ENCODE measurements at places on chromosomes 1 and 21.

DNA sequence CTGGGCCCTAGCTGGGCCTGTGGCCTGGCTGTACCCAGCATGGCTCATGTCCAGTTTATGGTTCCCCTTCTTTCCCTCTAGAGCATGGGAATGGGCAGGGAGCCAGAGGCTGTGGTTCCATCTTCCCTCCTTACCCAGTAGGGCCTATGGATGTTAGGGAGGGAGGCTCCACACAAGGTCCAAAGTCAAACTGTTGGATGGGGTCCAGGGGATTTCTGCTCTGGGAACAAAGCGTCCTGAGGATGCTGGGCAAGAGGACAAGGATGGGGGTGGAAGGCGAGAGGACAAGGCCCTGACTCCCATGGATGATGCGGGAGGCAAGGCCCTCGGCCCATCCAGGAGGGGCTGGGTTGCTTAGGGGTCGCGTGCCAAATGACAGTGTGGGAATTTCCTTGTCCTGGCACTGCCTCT, 17.3 kb downstream of the CSF1 start:
- no peak for DNase-seq

DNA sequence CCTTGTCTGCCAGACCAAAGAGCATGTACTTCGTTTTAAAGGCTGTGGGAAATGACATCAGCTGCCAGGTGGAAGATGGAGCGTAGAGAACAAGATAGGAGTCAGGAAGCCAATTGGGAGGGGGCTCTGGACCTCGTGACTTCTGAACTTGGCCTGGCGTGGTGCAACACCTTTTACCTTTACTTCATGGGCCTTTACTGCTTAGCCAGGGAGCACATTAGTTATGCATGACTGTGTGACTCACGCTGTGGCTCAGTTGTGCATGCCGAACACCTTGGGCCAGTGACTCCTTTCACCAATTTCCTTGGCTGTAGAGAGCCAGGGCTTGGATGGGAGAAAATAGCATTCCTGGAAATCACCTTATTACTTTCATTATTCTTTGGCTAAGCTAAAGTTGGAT, 7.2 kb downstream of the XCL1 start:
- no peak for DNase-seq

DNA sequence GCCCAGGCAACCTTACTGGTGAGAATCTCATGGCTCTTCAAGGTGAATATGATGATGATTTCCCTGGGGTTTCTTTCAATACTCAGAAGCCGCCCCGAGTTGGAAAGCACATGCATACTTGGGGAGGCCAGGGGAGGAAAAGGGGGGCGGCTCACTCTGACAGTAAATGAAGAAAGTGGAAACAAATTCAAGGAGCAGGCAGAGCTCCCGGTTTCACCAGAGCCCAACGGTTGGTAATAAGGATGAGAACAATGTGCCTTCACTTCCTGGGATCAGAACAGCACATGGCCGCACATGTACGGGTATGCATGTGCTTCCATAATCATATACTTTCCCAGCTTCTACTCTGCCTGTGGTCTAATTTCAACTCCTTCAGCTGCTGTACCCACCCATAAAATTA, 3.8 kb upstream of the ARHGEF2 start:
- no peak for DNase-seq

DNA sequence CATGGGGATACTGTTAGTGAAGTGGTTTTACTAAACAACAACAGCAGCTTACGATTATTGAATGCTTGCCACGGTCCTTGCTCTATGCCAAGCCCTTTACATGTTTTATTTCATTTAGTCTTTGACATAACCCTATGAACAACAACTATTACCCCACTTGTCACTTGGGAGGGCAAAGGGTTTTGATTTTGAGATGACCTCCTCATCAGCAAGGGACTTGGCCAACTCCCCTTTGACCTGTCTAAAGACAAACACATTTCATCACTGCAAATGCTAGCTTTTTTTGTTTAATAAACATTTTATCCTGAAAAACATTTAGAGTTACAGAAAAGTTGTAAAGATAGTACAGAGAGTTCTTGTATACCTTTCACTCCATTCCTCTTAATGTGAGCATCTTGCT, 152.5 kb upstream of the WNT4 start:
- DNase-seq = no peak

- no peak for DNase-seq
Measured at GRCh38 chr1:68291688-68292384, 59.5 kb upstream of the WLS start.

- no peak for DNase-seq
Measured at GRCh38 chr1:15042866-15043265, 110.7 kb upstream of the TMEM51 start.

DNA sequence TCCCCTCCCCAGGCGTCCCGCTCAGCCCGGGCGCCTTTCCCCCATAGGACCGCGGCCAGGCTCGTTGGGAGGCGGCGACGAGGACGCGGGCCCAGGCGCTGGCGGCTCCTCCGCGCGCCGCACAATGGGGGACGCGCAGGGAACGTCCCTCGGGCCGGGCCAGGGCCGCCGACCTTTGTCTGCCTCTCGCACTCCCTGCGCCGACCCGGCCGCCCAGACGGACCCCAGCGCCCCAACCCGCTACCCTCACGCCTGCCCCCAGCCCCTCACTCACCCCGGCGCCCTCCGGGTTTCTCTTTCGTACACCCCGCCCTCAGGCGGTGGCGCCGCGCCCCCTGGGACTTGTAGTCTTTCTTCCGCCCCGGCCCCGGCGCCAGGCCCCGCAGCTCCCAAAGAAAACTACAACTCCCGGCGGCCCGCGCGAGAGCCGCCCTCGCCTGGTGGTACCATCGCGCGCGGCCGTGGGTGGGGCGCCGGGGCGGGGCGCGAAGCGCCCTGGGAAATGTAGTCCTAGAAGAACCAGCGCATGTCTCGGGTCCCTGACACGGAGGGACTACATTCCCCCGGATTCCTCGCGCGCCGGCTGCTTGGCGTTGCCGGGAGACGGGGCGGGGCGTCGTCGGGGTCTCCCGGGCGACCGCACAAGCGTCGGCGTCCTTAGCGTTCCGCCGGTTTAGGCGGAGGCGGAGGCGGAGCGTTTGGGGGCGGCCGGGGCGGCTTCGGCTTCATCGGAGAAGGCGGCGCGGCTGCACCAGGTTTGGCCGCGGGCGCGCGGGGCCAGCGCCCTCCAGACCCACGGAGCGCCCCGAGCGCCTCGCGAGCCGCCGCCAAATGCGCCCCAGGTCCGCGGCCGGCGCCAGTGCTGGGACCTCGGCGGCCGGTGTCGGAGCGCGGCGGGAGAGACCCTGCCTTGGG, at the start of gene C1orf159:
Gene C1orf159, minus strand, starts transcription at position 304 of the 915 bp plus-strand sequence. CDS start 24,546 bp downstream, outside the sequence.
- peak; percentile 95 for DNase-seq

GRCh38 chr1:200240656-200241055, 169.2 kb downstream of the ZNF281 start:
- DNase-seq = no peak

DNA sequence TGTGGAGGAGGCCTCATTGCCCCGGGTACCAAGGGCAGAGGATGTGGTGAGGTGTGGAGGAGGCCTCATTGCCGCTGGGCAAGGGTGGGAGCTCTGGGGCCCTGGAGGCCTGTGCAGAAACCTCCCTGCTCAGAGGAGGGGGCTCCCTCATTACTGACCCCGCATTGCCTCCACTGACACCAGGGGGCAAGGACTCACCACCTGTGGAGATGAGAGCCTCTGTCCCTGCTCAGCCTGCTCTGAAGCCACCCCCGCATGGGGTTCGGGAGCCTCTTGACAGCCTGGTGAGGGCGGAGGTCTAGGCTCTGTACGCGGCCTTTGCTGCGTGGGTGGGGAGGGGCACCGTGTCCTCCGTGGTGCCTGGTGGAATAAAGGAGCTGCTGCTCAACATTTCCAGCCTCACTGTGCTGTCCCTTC, 95.0 kb upstream of the COL6A1 start:
- no peak for DNase-seq

DNA sequence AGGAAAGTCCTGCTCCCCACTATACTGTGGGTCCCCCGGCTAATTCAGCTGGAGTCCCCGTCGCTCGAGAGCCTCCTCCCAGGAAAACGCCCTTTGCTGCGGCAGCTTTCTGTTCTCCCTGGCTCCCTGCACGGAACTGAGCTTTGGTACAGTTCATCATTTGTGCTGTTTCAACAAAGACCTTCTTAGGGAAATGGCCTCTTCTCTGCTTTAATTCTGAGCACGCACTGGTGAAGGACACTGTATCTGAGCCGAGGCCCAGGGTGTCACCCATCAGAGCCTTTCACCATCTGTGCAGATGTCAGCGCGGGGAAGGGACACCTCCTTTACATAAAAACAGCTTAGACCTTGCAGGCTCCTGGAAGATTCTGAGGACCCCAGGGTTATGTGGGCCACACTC, 13.5 kb upstream of the PEX10 start:
- no peak for DNase-seq

DNA sequence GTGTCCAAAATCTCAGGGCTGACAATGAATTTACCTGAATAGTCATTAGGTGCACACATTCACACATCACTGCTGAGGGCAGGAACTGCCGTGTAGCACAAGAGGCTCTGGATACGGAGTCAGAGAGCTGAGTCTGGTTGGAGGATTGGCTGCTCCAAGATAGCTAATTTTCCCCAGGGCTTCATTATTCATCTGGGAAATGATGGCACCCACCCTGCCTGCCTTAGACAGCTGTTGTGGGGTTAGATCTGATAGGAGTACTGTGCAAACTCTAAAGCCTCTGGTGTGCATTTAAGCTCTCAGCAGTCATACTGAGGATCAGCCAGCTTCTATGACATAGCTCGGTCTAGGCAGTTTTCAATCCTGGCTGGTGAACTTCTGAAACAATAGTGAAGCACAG, 67.0 kb downstream of the LMX1A start:
- no peak for DNase-seq

GRCh38 chr1:6399294-6399693, 5.7 kb upstream of the ACOT7 start:
- DNase-seq = no peak

GRCh38 chr1:182786223-182786994, 3.2 kb upstream of the NPL start:
- peak; percentile 63 for DNase-seq

DNA sequence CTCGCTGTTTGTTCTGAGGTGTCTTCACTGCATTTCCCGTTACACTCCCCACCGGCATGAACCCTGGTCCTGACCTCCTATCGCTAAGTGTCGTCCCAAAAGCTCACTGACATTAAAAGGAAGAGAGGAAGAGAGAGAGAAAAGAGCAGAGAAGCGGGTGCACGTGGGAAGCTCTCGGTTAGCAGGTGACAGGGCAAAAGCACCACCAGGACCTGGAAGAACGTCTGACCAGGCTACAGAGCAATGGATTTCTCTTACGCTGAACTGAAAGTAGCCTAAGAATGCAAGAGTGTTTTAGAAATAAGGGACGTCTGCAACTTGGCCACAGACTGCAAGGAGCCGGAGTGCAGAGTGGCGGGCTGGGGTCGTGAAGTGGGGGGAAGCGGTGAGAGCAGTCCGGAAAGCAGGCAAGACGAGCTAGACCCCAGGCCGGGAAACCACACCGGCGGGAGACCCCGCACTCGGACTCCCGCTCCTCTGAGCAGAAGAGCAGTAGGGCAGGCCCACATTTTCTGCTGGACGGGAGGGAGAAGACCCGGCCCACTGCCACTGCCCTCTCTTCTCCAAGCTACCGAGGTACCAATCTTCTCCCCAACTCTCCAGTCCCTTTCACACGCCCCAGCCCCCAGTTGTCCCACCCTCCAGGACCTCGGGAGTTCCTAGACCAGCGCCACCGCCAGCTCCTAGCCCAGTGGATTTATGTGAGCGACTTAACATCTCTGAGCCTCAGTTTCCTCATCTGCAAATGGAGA, 8.3 kb upstream of the MPZL1 start:
- no peak for DNase-seq

- peak; percentile 43 for DNase-seq
Measured at GRCh38 chr1:1250786-1251284, 4.3 kb upstream of the C1QTNF12 start.

- no peak for DNase-seq
Measured at GRCh38 chr1:234253732-234254131, 119.5 kb upstream of the COA6 start.

GRCh38 chr1:170765712-170766330, 101.9 kb downstream of the PRRX1 start:
- DNase-seq = no peak

GRCh38 chr21:15063814-15064575, 805 bp downstream of the NRIP1 start:
- no peak for DNase-seq

DNA sequence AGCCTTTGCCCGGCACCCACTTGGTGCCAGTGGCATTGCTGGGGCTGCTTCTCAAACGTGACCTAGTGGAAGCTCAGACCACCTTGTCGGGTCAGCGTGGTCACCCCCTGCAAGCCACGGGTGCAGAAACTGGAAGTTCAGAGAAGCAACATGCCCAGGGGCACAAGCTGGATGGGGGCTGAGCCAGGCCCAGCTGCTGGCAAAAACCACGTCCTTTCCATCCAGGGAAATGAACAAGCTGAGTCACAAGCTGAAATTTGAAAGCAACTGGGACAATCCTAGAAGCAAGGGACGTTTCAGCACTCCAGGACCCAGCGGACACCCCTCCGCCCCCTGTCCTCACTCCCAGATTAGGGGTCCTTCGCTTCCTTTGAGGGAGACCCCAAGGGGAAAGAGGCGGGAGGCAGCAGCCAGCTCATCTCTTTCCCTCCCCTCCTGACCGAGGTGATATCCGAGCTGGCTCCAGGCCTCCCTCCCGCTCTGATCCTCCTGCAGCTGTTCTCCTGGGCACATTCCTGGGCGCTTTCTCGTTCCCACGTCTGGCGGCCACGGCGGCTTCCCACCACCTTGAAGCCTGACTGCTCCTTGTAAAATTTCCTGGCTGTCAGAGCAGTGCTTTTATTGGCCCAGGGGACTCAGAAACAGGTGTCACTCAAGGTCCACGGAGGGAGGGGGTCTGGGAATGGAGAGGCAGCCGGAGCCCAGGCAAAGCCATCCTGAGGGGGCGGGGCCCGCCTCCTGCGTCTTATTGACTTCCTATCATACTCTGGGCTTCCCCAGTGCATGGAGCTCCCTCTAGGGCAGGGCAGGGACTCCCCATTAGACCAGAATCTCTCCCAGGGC, 62.8 kb downstream of the PAX7 start:
- no peak for DNase-seq

Measured in NCI-H187 (cell line).